Erythroblast (primary cell): ENCODE measurements at places on chromosomes 1 and 21.

DNA sequence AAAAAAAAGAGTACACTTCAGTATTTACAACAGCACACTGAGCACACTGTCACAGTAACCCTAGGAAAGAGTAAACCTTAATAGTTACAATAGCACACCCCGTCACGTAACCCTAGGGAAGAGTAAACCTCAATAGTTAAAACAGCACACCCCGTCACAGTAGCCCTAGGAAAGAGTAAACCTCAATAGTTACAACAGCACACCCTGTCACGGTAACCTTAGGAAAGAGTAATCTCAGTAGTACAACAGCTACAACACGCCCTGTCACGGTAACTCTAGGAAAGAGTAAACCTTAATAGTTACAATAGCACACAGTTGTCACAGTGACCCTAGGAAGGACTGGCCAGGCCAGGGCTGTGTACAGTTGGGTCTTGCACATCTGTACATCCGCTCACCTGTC lies 3.0 kb downstream of the CDK11A start:
- no peak for DNase-seq

- no peak for DNase-seq
Measured at GRCh38 chr1:206066479-206067171, 13.7 kb downstream of the RHEX start.

GRCh38 chr1:185719021-185719420 lies 15.2 kb upstream of the HMCN1 start:
- DNase-seq: no peak

- no peak for DNase-seq
Measured at GRCh38 chr1:119959268-119960220, 63.2 kb upstream of the ADAM30 start.

DNA sequence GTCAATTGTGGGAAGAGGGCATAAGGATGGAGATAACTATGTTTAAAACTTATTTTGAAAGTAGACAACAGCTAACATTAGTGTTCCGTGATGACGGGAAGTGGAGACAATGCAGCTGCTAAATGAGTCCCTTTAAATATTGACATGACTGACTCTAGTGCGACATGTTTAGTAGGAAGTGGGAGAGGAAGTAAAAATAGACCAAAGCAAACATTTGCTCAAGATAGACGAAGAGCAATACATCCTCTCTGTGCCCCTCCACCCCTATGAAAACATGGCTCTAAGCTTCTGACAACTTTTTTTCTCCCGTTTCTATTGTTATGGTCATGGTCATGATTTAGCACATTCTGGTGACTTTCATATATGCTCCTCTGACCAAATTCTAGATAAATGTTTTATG lies 60.0 kb upstream of the HMCN1 start:
- no peak for DNase-seq

- DNase-seq: no peak
Measured at GRCh38 chr1:108149796-108150467, 50.2 kb downstream of the SLC25A24 start.

DNA sequence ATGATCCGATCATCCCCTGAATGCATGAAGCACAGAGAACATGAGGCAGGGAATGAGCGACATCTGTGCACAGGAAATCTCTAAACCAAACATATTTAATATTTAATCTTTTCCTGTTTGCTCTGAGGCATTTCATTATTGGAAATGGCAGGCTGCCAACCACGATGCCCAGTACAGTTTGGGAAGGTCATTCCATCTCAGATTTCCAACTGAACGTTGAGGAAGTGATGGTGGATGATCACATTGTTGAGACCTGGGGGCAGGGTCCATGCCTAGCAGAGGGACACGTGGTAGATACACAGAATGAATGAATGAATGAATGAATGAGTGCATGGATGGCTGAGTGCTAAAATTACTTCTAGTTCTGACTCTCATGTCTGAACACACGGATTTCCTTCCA lies 15.9 kb upstream of the FASLG start:
- no peak for DNase-seq

DNA sequence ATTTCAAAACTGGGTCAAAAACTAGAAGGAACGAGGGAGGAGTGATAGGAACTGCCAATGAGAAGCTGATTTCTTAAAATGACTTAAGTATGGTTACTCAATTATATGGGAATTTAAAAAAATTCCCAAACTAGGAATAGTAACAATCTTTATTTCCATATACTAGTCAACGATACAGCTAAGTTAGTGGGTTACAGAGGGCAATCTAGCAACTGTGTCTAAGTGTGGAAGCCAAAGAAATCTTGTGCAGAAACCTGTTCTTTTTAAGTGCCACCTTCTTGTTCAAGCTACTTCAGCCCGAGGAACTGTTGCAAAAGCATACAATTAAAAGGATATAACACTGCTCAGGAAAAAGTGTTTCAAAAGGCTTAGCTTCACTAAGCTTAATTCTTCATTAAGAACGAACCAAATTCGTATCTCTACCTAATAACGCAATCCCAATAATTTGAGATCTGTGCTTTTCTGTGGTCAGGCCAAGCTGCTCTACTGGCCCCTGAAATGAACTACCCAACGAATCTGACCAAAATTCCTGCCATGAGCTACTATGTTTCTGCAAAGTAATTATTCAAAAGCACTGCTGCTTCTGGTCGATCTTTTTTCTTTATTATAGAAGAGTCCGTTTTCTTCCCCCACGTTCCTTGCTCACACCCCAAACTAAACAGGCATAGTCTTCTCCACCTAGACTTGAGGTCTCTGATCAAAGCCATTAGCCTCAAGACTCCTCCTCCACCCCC lies 1.8 kb downstream of the USP24 start:
- DNase-seq: peak; percentile 68

DNA sequence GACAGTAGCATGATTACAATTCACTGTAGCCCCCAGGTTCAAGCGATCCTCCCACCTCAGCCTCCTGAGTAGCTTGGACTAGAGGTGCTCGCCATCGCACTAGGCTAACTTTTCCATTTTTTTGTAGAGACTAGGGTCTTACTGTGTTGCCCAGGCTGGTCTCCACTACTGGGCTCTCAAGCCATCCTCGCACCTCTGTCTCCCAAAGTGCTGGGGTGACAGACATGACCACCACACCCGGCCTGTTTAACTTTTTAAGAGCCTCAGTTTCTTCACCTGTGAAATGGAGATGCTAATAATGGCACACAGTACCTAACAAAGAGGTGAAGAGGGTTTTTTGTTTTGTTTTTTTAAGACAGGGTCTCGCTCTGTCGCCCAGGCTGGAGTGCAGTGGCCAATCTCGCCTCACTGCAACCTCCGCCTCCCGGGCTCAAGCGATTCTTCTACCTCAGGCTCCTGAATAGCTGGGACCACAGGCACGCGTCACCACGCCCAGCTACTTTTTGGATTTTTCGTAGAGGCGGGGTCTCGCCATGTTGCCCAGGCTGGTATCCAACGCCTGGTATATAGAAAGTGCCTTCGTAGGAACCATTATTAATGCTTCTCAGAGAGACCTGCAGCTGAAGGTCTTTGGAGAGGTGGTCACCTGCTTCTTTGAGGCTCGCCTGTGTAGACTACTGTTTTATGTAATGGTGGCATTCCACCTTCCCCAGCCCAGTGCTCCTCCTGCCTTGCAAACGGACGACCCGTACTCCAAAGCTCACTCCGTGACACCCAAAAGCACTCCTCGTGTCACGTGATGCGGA lies 567 bp downstream of the PMVK start:
- no peak for DNase-seq

DNA sequence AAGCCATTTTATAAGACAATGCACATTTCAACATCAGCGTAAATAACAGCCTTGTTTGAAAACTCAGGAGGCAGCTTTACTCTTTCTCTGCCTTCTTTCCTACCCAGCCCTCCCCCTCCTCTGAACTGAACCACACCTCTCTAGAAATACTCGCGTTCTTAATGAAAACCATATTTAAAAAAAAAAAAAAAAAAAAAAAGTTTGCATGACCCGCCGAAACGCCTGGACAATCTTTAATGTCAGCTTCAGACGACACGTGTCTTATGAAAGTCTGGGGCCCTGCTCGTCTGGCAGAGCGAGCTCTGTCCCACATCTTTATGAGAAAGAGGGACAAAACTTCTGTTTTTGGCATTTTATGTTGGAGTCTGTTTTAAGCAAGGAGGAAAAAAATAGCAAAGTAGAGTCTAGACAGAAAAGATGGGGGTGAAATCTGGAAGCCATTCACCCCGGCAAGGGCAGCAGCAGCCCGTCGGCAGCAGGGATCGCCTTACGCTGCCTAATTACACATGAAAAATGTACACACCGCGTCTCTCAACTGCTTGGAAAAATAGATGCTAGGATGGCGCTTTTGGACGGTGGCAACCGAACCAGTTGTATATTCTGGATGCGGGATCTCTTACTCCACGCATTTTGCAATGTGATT lies 130.4 kb upstream of the ETS2 start:
- no peak for DNase-seq

DNA sequence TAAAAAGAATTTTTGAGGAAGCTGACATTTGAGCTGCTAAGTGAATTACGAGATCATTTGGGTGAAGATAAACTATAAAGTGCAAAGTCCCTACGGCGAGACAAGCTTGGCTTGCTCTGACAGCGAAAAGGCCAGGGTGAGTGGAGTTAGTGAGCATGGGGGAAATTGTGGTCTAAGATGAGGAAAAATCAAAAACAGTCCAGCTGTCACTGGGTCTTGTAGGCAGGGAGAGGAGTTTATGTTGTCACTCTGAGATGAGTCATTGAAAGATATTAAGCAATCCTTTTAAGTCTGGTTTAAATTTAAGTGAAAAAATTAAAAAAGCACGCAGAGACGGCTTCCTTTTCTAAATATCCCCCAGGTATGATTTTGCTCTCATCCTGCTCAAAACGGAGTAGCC lies 601.9 kb downstream of the MRPL39 start:
- no peak for DNase-seq
